Effector memory CD4-positive, alpha-beta T cell (primary cell): ENCODE measurements at places on chromosomes 1 and 21.

GRCh38 chr1:188670837-188671236 is 1806.8 kb downstream of the BRINP3 start:
- no peak for DNase-seq

DNA sequence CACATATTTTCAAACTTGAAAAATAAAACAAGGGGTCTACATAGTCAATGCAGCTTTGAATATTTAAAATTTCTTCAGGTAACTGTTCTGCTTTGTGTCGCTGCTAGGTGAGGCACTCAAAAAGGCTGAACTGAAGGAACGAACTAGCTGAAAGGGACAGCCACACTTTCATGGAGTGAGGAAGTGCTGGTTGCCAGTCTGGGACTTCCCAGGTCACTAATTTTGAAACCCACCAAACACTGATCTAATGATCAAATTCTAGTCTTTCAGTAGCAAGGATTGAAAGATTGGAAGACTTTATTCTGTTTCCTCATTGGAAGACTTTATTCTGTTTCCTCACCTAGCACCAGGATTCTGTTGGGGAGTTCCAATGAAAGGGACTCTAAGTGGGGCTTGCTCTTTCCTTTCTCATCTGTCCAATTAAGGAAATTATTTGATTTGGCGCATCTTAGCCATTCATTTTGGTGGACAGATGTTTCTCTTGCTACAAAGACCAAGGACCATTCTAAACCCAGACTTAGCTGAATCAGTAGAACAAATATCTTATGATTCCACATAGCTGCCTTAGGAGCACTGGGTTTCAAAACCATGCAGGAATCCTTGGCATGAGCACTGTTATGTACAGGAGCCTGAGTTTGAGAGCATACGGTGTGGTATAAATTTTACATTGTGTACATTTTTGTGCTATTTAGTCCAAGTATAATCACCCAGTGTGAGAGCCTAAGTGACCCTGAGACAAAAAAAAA is 10.9 kb upstream of the ARID1A start:
- DNase-seq: no peak

DNA sequence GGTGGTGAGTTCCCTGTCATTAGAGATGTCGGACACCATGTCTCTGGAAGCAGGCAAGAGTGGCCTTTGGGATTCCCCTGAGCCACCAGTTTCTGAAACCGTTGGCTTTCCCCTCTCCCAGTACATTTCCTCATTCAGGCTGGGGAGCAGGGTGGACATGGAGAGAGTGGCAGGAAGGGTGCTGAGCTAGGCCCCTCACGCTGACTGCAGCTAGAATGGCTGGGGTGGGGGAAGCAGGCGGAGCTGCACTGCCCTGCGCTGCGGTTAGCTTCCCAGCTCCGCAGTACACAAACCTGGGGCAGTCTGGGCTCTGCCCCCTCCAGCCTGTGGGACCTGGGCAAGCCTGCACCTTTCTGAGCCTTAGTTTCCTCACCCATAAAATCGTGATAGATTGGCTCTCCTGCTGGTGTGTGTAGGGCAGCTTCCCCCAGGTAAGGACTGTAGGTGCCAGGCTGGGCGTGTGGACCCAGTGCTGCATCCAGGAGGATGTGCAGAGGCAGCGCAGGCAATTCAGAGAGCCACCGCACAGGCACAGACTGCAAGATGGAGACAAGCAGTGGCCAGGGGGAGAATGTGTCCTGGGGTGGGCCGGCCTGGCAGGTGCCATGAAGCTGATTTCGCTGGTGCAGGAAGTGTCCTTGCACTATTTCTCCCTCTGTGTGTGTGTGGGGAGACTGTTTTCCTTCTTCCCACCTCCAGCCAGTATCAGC is 3.0 kb downstream of the PLA2G2F start:
- DNase-seq: no peak

DNA sequence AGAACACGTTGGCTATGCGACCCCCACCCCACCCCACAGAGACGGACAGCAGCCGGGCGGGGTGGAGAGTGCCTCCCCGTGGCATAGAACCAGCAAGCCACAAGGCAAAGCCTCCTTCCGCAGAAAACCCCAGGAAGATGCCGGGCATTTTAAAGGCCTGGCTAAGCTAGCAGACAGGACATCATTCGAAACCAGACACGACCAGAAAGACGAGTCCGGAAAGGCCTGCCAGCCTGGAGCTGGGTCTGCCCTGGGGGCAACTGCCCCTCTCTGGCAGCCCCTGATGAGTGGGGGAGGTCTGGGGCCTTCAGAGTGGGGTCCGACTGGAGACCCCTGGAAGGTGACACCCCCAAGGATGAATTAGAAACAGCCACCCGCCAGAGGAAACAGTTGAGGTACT is 8.5 kb downstream of the FTCD start:
- no peak for DNase-seq

DNA sequence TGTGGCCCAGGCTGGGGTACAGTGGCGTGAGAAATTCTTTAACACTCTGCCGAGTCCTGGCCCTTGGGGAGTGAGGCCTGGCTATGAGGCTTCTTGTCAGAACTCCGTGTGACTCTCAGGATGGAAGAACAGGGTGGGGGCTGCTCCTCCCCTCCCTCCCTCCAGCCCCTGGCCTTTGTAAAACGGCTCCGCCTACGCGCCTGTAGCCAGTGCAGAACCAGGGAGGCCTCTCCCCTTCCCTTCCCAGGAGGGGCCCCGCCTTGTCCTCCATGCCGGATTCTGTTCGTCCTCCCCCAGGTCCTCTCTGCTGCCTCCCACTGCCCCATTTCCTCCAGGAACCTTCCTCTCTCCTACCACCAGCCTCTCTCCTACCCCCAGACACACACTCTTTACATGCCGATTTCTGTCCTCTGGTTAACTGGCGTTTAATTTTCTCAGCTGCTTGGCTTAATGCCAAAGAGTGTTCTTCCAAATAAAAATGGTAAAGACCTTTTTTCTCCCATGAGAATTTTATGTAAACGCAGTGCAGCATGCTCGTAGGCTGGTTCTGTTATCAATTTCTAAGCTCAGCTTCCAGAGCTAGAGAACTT is 21.0 kb downstream of the PDE9A start:
- no peak for DNase-seq
